ENCODE measurements at places on chromosomes 4 and X.

DNA sequence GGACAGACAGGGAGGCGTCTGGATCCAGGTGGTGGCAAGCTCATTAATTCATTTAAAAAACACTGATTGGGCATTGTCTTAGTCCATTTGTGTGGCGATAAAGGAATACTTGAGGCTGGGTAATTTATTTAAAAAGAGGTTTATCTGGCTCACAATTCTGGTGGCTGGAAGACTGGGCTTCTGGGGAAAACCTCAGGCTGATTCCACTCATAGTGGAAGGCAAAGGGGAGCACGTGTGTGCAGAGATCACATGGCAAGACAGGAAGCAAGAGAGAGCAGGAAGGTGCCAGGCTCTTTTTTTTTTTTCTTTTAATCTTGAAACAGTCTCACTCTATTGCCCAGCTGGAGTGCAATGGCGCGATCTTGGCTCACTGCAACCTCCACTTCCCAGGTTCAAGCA lies 100.2 kb upstream of the METTL14 start:
- DNase-seq: no peak

GRCh38 chrX:79078114-79078513 lies 66.4 kb upstream of the GPR174 start:
- DNase-seq: no peak

GRCh38 chrX:12868747-12869146 lies 1.9 kb downstream of the TLR7 start:
- DNase-seq: no peak

GRCh38 chr4:14726877-14727361 lies 275.4 kb upstream of the CPEB2 start:
- DNase-seq: no peak

DNA sequence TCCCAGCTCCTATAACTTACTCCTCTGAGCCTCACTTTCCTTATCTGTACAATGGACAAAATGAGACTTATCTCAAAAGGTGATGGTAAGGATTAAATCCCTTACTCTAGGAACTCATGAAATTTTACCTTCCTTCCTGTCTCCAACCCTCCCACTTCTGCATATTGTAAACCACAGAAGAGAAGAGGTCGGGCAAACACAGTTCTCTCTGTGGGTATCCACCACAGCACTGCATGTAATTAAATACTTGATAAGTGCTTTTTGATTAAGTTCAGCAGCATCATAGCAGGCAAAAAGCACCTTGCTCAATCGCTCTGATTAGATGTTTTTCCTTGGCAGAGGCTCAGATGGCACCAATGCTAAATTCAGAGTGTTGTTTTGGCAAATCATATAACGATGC lies 17.3 kb upstream of the TMEM192 start:
- no peak for DNase-seq

DNA sequence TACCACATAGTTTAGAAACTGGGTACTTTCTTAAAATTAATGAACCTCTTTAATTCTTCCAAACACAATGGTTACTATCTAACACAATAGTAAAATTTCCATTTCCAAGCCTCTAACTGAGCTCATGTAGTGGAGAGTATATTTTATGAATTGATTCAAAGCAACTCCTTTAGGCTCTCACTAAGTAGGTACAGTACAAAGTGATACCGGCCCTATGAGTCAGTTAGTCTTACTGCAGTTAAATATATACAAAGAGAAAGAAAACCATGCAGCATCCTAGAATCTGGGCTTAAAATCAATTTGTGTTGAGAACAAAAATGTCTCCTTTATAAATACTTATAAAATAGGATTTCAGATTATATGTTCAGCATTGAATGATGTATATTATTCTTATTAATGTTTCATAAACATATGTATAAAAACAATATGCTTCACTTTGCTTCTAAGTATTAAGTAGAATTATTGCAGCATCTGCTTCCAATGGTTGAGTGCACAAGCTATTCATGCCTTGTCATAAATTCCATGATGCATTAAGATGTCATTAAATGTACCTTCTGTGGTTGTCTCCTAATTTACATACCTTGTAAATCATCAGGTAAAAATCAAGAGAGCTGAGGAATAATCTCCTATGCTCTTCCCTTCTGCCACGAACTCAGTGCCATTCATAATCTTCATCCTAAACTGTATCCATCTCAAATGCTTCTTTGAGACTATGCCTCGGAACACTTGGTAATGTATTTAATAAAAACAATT lies 1037.8 kb downstream of the STPG2 start:
- no peak for DNase-seq

- no peak for DNase-seq
Observed at GRCh38 chr4:81652069-81652478, 180.4 kb upstream of the RASGEF1B start.
